ENCODE measurements at places on chromosomes 6 and 20.

DNA sequence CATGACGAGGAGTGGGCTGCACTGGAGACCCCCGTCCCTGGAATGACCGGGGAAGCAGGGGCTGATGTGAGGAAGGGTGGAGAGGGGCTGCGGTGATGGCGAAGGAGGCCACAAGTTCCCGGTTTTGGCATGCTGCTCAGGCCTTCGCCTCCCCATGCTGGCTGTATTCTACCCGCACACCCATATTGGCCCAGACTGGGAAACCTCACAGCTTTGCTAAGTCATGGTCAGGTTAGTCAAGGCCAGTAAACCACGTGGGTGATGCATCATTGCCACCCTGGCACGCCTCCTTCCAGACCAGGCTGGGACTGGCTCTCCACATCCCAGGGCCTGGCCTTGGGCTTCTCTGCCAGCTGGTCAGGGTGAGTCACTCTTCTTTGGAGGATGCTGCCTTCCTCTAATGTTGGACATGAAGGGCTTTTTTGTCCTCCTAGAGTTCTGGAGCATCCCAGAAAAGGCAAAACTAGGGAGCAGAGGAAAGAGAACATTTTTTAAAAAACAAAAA is 53.8 kb downstream of the PCNA start:
- DNase-seq, result peak; percentile 98

DNA sequence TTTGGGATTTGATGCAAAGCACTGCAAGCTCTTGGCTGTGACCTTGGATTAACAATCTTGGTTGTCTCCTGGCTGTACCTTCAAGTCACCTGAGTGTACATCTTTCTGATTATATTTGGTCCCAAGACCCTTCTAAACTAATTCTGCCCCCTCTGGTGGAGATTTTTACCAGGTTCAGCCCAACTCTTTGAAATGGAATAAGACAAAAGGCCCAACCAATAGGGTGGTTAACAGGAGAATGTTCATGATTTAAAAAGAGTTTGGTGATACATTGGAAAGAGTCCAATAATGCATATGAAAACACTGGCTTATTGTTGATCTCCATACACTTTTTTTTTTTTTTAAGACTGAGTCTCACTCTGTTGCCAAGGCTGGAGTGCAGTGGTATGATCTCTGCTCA is 77.5 kb upstream of the CD83 start:
- no peak for DNase-seq

DNA sequence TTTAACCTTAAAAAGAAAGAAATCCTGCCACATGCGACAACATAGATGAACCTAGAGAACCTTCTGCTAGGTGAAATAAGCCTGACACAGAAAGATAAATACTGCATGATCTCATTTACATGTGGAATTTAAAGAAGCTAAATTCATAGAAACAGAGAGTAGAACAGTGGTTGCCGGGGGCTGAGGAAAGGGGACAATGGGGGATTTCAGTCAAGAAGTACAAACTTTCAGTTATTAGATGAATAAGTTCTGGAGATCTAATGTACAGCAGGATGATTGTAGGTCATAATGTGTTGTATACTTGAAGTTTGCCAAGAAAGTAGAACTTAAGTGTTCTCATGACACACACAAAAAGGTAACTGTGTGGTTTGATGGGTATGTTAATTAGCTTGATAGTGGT is 204.3 kb upstream of the PRSS16 start:
- no peak for DNase-seq

DNA sequence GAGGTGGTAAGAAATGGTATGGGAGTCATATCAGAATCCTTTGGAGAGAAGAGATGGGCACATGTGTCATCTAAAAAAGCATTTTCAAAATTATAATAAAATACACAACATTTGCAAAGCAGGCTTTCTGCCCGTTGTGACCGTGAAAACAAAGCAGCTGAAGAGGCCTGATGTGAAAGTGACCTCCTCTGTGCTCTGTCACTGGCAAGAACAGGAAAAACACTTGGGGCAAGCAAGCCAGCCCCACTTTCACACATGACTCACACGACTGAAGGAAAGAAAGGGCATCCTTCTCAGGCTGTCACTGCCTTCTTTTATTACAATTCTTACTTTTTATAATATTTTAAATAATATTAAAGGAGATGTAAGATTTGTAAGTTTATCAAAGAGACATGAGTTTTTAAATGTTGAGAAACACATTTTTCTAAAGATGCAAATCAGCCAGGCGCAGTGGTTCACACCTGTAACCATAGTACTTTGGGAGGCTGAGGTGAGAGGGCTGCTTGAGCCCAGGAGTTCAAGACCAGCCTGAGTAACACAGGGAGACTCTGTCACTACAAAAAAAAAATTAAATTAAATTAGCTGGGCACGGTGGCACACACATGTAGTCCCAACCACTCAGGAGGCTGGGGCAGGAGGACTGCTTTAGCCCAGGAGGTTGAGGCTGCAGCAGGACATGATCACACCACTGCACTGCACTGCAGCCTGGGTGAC is 143.7 kb downstream of the BTBD9 start:
- DNase-seq, result no peak

GRCh38 chr6:112172540-112172939 is 81.8 kb downstream of the LAMA4 start:
- DNase-seq, result no peak

DNA sequence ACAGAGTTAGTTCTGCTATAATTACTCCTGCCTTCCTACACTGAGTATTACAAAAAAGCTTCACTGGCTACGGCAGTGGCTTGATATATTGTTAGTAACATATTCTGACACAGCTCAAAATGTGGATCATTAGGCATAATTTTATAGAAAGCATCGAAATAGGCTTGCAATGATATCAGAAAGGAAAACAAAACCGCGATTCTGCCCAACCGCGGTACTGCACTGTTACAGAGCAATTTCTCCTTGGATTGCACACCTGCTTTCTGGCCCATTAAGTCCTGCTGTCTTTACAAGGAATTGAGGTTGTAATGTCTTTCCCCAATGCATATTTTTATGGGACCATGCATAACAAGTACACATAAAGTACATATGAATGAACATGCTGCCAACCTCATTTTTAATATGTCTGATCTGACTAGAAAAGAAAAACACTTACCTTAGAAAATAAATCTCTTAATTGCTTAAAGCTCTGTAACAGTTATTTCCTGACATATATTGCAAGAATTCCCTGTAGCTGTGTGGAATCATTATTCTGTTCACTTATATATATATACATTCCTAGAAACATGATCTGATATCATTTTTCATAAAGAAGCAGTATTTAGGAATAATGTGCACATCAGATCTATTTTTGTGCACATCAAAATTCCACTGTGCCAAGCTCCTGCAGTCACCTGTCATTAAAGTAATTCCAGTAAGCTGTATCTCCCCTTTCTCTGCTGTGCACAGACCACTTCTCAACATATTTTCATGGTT is 763.9 kb downstream of the HACE1 start:
- DNase-seq, result no peak

- DNase-seq, result no peak
These were observed 37.5 kb upstream of the TMEM170B start for GRCh38 chr6:11500008-11500407.

DNA sequence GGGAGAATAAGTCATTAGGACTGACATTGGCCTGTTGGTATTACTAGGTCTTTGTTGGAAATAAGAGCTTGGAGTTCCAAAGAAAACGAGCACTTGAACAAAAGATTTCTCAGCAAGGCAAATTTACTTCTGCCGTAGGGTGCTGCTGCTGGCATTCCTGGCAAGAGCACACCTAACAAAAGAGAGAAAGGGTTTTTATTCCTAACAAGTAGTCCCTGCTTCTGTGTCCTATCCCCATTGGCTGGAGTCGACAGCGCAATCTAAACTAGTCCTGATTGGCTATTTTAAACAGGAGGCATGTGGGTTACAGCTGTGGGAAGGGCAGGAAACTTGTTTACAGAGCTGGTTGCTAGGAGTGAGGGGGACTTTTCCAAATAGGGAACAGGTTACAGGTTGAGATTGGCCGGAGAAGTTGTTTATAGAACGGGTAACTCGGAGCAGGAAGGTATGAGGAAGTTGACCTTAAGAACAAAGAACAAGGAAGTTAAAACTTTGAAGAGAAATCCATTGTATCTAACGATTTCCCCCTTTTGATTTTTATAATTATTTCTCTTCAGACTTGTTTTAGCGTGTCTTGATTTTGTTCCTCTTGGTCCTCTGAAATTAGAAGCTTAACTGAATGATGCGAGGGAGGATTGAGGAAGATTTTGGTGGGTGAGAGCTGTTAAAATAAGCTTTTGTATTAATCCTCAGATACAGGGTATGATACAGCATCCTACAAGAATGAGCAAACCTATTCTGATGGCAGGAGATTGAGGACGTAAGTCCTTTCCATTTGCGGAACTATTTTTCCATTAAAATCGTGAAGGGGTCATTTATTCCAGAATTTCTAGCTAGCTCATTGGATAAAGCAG is 3.4 kb upstream of the ZNFX1 start:
- DNase-seq, result no peak

- DNase-seq, result no peak
These were observed 79.2 kb upstream of the RIPOR2 start for GRCh38 chr6:25014791-25015560.

GRCh38 chr20:24366336-24367004 is 103.0 kb upstream of the SYNDIG1 start:
- DNase-seq, result no peak

DNA sequence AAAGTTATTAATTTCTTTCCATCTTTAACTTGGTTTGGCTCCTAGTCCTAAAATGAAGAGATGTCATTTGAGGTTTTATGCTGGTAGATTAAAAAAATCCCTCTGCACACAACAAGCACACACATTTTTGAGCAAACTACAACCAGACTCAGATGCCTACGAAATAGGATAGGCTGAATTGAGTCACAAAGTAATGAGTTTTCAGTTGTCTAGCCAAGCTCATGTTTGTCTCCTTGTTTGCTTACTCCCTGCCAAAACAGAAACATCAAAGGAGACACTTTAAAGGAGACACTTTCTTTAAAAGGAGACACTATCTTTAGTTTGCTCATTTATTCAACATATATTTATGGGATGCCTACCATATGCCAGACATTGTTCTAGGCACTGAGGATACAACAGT is 56.2 kb downstream of the TPBG start:
- DNase-seq, result no peak

DNA sequence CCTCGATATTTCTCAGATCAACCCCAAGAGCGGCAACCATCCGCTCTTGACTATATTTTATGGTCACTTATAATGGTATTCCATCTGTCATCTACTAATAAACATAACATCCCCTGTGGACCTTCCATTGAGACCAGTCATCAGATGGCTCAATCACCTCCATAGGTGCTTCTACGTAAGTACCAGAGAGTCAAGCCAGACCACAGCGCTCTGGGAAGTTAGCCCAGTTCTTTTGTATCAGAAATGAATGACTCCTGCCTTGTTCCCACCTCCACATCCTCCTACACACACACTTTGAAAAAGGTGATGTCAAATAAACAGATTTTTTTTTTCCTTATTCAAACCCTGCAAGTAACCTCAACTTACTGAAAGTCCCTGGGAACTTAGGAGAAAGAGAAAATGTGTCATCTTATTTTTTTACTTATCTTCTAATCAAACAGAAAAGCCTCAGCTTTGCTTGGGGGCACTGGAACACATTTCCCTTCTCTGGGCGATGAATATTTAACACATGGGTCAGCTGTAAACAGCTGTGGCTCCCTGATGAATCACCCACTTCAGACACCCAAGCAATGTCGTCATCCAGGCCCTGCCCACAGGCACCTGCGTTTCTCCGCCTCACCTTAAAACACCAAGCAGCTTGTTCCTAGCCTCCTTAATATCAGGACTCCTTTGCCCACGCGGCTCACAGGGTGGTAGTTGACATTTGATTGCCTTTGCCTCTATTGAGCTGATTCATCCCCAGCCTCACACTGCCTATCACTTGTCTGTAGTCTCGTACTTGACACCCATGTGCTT is 121.4 kb upstream of the LY86 start:
- DNase-seq, result peak; percentile 92

All from RWPE2 (cell line).